Neural progenitor cell (in vitro differentiated cells): ENCODE measurements at places on chromosomes 6 and 20. TPM values are rescaled to one million over a fixed set of nuclear protein-coding genes. Genes with fewer than 3 reads are reported as not detected.

GRCh38 chr6:44227148-44227793, 3.9 kb downstream of the SLC29A1 start:
- DNase-seq = no peak

GRCh38 chr20:61575151-61575937, 323.3 kb downstream of the CDH4 start:
- no peak for DNase-seq

- DNase-seq = peak; percentile 11
Observed at GRCh38 chr6:41318261-41318653, 17.2 kb upstream of the NCR2 start.

DNA sequence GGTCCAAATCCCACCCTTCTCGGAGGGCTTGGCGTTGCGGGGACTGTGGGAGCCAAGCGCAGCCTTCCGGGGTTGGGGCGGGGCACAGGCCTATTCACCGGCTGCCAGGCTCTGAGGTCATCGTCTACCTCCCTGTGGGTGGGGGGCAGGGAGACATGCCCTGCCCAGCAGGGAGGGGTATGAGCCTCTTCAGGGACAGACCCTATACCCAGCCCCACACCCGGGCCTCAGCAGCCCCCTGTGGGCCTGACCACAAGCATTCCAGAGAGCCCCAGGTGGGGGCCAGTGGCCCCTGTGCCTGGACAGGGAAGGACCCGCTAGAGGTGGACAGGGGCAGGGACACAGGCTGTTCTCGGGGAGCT, 11.6 kb downstream of the LAMA5 start:
- DNase-seq = peak; percentile 43

The TSPO2 gene
- not detected in 2 replicates for total RNA-seq

The CPXM1 gene
- 76.3 and 169 TPM in 2 replicates for total RNA-seq

The RRAGD gene
- total RNA-seq = 18.6 and 20.7 TPM in 2 replicates

DNA sequence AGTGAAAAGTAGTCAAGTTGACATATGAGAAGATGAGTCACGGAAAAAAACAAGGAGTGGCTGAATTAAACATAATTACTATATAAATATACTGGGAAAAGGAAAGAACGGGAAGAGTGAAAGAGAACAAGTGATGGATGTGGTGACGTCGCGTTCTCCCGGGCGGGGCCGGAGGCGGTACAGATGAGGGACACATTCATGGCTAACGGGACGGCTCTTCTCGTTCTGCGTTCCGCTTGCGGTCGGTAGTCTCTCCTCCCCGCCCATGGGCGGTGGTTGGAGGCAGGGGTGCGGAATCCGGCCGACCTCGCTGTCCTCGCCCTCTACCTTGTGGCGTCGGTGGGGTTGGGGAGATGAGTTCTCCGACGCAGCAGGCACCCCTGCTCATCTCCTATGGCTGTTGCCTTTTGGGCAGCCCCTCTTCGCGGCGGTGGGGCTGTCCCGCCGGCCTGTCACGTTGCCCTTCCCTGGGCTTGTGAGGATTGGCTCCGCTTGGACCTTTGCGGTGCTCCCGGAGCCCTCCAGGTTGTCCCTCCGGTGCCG, 22.5 kb downstream of the HLA-G start:
- no peak for DNase-seq

The SERINC3 gene
- 32.9 and 38.8 TPM in 2 replicates for total RNA-seq

- DNase-seq = no peak
Observed at GRCh38 chr20:37225146-37225545, 36.5 kb downstream of the GHRH start.
